ENCODE measurements at places on chromosomes 16 and 17.

GRCh38 chr17:47978324-47978723 is 7.4 kb downstream of the CDK5RAP3 start:
- peak; percentile 68 for DNase-seq

GRCh38 chr16:79645701-79646100 is 45.2 kb upstream of the MAF start:
- DNase-seq = no peak

- DNase-seq = peak; percentile 93
Measured at GRCh38 chr16:10871157-10871991, 5.6 kb upstream of the CIITA start.

DNA sequence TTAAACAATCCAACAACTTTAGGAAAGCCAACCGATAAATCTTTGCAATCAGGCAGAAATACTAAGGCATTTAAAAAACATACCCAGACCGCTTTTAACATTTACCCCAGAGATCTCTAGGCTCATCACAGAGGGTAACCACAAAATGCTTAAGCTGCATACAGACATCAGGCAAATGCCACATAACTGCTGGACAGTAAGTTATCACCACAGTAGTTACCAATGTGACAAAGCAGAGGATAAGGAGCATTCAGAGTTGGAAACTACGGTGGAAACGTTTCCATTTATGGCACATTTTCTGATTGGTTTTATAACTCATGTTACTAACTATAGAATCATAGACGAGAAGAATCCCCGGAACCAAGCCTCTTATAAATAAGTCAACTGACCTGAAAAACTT is 77.5 kb downstream of the KANSL1 start:
- no peak for DNase-seq

DNA sequence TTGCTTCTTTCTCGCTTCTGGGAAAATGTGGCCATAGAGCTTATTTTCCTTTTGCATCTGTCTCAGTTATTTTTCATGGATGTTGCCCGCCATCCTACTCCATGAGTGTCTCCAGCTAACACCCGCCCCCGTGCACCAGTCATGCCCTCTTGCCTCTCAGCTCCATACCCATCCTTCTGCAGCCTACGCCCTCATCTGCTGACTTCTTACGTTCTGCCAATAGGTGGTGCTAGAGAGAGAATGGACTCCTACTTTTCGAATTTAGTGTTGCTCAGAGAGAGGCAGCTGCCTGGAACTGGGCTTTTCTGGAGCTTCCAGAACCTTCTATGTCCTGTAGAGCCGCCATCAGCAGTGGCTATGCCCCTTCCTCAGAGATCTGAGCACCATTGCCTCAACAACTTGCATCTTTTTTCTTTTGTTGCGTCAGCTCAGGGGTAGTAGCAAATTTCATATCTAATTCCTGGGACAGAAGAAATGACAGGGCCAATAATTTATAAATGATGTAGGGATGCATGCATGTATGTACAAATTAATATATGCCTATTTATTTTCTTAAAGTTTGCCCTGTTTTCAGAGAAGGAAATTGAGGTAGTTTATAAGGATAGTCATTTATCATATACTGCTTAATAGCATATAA is 119.7 kb upstream of the MYOCD start:
- DNase-seq = peak; percentile 53

DNA sequence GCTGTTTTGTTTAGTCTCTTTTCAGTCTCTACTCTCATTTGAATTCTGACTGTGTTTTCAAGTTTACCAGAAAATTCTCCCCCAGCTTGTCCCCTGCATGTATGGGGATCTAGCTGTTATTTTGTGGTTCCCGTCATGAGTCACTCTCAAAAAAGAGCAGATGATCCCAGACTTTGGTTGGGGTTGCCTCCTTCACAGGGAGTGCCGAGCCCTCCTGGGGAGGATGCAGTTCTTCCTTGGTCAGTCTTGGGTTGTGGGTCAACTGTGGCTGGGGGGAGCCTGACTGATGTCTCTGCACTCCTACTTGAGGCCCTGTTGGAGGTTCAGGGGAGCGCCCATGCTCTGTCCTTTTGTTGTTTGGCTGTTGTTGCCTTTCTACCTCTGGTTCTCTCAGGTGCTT is 37.7 kb downstream of the EPN2 start:
- DNase-seq = peak; percentile 59

GRCh38 chr16:87560428-87561199 is 41.7 kb upstream of the JPH3 start:
- peak; percentile 59 for DNase-seq

DNA sequence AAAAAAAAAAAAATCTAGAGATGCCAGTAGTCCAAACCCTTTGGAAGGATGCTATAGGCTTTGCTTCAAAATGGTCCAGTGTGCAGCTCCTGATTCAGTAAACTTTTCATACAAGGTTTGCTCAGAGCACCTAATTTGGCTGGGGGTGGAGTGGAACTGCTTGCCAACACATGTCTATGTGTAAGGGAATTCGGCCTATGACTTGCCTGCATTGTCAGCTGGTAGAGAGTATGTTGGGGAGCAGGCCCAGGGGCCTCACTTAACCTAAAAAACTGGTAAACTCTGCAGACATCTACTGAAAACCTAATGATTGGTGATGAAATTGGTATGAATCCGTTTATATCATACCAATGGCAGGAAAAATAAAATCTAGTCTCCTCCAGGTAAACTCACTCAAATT is 1.5 kb upstream of the MFSD6L start:
- no peak for DNase-seq

DNA sequence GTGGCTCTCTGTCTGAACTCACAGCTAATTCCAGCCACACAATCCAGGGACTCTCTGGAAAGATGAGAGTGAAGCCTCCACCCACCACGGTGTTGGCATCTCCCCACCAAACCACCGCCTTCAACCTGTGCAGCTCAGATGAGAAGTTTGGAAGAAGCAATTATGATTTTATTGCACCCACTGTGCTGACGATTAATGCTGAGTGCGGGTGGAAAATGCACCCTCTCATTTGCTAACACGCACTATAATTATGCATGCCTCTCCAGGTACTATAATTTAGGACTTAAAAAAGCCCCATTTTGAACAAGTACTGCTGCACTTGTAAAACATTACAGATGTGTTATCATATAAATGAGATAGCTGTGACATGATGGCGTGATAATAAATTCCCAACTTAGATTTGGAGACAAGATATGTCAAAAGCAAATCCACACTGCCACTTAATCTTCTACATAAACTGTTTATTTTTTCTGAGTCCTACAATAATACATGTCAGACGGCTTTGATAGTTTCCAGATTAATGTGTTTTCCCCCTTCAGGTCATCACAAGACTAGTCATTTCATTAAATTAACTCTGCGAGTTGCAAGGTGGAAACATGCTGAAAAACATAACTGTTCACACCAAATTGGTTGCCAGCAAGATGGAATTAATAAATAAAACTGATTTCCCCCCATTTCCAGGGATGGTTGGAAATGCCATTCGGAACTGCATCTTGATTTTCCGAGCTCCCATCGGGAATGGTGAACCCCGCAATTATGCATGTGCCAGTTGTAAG is 466.5 kb upstream of the MAF start:
- no peak for DNase-seq

- no peak for DNase-seq
Measured at GRCh38 chr16:4021070-4021779, 95.0 kb downstream of the ADCY9 start.

DNA sequence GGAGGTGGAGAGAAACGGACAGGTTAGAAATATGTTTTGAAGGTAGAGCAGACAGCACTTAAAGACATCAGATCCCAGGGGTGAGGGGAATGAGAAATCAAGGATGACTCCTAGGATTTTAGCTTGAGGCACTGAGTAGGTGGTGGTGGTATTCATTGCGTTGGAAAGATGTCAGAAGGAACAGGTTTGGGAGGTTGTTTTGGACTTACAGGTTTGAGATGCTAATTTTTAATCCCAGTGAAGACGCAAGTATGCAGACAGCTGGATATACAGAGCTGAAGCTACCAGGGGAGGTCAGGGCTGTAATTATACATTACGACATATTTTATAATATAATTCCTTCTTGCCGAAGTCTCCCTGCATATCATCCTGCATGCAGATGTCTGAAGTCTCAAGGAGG is 433.3 kb downstream of the XYLT1 start:
- no peak for DNase-seq

GRCh38 chr17:5747276-5747675 is 163.0 kb upstream of the NLRP1 start:
- DNase-seq = no peak

GRCh38 chr17:79031996-79032875 is 8.3 kb downstream of the C1QTNF1 start:
- no peak for DNase-seq

GRCh38 chr17:81090361-81091136 is 55.6 kb downstream of the BAIAP2 start:
- DNase-seq = peak; percentile 77

GRCh38 chr17:78993241-78993956 is 13.7 kb upstream of the LGALS3BP start:
- peak; percentile 43 for DNase-seq

- peak; percentile 89 for DNase-seq
Measured at GRCh38 chr16:66523861-66524354, 26.0 kb downstream of the TK2 start.

DNA sequence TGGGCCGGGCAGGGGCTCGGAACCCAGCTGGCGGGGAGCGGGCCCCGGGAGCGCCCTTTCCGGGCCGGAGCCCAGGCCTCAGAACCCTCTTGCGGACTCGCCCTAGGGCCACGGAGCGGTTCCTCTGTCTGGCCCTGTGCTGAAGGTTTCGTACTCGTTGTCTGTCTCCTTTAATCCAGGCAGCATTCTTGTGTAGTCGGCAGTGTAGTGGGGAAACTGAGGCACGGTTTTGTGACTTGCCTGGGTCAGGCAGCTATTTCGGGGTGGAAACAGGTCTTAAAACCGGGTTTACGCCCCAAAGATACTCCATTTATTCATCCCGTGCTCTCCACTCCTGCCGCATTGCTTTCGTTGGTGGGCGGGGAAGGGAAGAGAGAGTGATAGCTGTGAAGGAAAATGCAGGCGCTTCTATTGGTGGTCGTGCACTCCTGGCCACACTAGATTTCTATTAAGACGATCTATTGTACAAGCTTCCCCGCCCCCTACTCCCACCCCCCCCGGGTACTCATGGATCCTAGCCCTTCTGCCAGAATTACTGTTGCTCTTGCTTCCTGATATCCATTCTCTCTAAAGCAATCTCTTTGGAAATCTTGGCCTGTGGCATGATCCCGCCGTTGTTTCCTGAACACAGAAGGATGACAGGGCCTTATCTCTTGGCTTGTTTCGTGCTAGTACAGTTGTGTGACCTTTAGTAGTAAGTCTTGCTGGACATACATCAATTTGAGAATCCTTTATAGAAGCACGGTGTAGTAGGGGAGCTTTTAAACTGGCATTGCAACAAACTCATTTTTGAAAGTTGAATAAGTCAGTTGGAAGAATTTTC is 751 bp downstream of the DCAF7 start:
- peak; percentile 72 for DNase-seq

DNA sequence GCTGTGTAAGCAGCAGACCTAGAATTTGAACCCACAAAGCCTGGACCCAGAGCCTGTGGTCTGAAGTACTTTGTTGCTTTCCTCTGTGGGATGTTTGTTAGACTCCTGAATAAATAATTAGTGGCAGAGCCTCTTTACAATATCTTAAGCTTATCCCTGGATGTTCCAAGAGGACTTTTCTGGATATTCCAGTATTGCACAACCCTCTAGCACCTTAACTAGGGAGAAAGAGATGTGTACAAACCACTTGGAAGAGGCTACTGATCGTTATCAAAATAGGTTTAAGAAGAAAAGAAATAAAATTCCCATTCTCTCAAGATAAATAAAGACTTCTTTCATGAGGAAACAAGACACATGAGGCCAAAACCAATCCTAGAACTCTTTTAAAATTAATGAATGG is 632.4 kb downstream of the CDH11 start:
- DNase-seq = no peak

DNA sequence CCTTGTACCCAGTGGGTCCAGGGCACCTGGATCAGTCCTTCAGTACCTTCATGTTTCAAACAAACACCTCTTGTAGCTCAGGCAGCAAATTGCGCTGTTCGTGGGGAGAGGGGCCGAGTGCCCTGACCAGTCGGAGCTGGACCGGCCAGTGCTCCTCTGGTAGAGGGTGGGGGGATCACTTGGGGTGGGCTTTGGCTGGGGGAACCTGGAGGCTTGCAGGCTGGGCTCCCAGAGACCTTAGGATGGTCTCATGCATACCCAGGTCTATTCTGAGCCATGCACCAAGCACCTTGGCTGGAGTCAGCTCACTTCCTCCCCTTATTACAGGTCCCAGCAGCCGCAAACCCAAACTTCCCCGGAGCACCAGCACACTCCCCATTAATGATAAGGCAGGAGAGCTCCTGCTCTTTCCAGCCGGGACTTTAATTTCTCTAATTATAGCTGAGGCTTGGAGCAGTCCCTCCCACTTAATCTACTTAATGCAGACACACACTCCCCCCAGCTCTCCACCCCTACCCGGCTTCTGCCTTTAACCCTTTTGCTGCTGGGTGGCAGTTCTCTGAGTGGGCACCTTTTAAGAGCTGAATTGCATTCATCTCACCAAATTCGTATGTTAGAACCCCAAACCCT is 26.3 kb upstream of the MGAT5B start:
- DNase-seq = no peak

- no peak for DNase-seq
Measured at GRCh38 chr17:55814377-55814776, 63.5 kb downstream of the PCTP start.

- DNase-seq = no peak
Measured at GRCh38 chr16:55737318-55737717, 81.5 kb downstream of the SLC6A2 start.

GRCh38 chr16:89761304-89761922 is 40.1 kb downstream of the ZNF276 start:
- no peak for DNase-seq

- no peak for DNase-seq
Measured at GRCh38 chr17:1160591-1161390, 19.0 kb downstream of the ABR start.

- peak; percentile 91 for DNase-seq
Measured at GRCh38 chr17:41678907-41679739, 9.6 kb upstream of the EIF1 start.
